T-helper 2 cell (primary cell): ENCODE measurements at places on chromosomes 2 and 18.

- no peak for DNase-seq
Measured at GRCh38 chr18:1413323-1413675, 508.6 kb downstream of the ADCYAP1 start.

GRCh38 chr2:118548880-118549488 lies 298.5 kb downstream of the EN1 start:
- DNase-seq = no peak

DNA sequence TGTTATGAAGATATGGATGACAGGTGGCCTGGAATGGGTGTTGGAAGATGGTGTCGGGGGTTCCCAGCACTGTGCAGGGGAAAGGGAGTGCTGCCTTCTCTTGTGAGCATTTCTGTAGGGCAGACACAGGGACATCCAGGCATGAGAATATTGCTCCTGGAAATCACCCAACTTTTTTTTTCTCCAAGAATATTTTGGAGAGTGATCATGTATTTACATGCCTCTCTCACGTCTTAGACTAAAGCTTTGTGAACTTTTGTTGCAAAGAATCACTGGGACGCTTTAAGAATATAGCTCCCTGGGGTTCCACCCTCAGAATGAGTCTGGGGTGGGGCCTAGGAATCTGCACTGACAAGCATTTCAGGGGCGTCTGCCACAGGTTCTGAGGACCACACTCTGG lies 68.7 kb downstream of the VWA3B start:
- DNase-seq = no peak

GRCh38 chr2:38600921-38601455 lies 1.7 kb downstream of the HNRNPLL start:
- no peak for DNase-seq

DNA sequence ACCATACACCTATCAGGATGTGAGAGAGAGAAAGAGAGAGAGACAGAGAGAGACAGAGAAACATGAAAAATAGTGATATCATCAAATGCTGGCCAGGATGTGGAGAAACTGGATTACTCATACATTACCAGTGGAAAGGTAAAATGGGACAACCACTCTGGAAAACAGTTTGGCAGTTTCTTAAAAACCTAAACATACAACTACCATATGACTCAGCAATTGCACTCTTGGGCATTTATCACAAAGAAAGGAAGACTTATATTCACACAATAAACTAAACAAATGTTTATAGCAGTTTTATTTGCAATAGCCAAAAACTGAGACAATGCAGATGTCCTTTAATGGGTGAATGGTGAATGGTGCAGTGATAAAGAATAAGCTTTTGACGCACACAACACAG lies 29.1 kb downstream of the SLC4A3 start:
- DNase-seq = no peak

DNA sequence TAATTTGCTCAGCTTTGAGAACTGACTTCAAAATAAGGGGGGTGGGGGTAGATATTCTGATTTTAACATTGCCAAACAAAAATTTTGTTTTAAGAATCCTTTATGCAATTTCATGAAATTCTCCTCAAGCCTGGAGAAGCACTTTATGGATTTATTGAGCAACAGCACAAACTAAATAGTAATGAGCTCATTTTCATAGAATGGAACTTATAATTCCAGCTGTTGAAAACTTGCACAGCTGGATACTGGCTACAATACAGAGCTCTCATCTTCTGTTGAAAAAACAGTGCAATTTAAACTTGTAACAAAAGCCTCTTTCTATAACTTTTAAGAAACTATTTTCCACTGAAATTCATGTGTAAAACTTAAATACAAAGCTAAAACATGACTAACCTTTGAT lies 137.6 kb upstream of the FN1 start:
- DNase-seq = no peak

- DNase-seq = no peak
Measured at GRCh38 chr2:231467613-231468530, 3.6 kb upstream of the NCL start.

- no peak for DNase-seq
Measured at GRCh38 chr18:10495936-10496335, 29.9 kb upstream of the NAPG start.

DNA sequence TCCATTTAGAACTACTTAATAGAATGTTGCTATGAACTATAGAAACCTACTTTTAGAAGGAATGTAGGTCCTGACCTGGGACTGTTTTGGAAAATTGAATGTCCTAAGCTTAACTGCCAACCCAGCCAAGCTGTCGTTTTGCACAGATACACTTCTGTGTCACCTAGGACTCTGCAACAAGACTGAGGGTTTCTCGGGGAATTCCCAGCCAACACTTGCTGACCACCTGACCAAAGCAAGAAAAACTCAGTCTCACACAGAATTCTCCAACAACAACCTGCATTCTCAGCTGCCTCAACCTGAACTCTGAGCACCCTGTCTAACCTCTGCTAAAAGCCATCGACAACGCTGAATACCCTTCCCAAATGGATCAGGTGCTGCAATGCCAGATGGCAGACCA lies 128.2 kb downstream of the SS18 start:
- DNase-seq = no peak

- no peak for DNase-seq
Measured at GRCh38 chr2:197626965-197627625, 48.3 kb downstream of the RFTN2 start.

GRCh38 chr2:121185111-121185510 lies 99.9 kb downstream of the TFCP2L1 start:
- no peak for DNase-seq

DNA sequence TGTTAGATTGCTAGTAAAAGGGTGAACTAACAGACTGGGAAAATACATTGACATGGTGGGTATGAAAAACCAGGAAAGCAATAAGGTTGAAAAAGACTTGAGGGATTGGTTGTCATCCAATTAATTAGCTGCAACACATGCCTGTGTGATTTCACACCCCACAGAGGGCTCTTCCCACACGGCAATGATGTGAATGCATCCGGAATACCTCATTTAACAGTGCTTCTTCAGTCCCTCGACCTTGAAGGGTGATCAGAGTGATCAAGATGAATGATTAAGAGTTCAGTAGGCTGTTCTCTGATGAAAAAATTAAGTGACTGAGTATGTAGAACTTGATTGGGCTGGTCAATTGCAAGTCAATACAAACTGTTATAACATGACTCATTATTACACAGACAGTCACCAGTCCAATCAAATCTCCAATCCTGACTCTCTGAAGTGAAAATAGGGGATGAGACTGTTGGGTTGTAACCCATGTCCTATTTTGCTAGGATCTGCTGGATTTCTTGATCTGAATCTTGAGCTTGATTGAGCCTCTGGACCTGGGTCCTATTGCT lies 924.9 kb upstream of the FAM98A start:
- DNase-seq = no peak
